GOT3 (cell line): ENCODE measurements at places on chromosomes 5 and 9.

- no peak for DNase-seq
Observed at GRCh38 chr9:107650321-107650720, 160.8 kb upstream of the KLF4 start.

GRCh38 chr9:136742591-136743391, at the start of gene LCN10:
Gene LCN10, minus strand, starts transcription at chr9:136742940. Its CDS starts 37 bp downstream, at chr9:136742903.
- no peak for DNase-seq

DNA sequence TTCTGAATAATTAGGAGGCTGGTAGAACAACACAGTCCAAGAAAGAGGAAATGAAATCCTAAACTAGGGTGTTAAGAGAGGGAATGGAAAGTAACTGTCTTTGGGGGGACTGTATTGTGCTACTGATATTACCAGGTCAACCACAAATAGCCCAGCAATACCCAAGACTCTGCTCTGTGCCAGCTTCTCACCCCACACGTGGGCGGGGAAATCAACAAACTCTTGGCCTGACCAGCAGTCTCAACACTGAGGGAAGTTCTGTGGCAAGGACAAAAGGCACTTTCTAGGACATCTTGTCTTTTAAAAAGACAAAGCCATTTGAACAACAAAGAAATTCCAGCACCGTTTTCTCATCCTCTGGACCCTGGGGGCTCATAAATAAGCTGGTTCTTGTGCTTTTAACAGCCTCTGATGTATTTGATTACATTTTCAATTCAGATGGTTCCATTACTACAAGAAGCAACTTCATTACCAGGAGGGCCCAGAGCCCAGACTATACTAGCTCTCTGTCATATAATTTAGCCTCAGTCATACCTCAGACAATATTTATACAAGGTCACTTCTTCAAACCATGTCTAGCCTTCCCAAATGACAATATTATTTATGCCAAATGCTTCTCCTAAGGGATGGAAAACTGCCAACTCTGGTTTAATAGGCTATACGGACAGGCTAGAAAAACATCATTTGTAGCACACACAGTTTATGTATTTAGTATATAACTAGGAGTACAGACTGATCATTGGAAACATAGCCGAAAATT, 297.8 kb downstream of the CWC27 start:
- DNase-seq: no peak

GRCh38 chr9:136339958-136340310, 12.6 kb downstream of the GPSM1 start:
- DNase-seq: no peak

DNA sequence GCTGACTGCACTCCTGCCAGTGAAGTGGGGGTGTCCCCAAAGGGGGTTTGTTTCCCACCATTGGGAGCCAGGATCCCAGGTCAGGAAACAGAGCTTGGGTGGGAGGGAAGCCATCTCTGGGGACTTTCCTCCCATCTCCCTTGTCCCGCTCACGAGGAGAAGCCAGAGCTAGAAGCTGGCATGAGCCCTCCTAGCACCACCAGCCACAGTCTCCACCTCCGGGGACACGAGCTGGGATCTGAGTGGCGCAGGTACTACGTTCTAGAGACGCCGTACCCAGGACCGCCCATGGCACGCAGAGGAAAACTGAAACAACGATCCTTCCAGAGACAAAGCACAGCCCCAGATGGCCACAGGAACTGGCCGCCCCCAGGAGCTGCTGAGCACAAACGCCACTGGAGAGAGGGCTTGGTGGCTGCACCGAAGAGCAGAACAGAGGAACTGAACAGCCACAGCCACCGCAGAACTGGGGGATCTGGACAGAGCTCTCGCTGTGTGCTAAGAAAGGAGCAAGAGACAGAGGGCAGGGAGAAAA, 29.8 kb downstream of the ADAMTS2 start:
- DNase-seq: no peak

- no peak for DNase-seq
Observed at GRCh38 chr5:131329286-131329560, 65.4 kb downstream of the CDC42SE2 start.
